ENCODE measurements at places on chromosomes 2 and 18.

GRCh38 chr18:57668021-57668420 lies 46.4 kb upstream of the NARS1 start:
- DNase-seq, result peak; percentile 65

- no peak for DNase-seq
These were observed 202.4 kb upstream of the ZSWIM2 start for GRCh38 chr2:187051350-187051749.

GRCh38 chr2:66439812-66440542 lies 5.1 kb downstream of the MEIS1 start:
- DNase-seq, result no peak

DNA sequence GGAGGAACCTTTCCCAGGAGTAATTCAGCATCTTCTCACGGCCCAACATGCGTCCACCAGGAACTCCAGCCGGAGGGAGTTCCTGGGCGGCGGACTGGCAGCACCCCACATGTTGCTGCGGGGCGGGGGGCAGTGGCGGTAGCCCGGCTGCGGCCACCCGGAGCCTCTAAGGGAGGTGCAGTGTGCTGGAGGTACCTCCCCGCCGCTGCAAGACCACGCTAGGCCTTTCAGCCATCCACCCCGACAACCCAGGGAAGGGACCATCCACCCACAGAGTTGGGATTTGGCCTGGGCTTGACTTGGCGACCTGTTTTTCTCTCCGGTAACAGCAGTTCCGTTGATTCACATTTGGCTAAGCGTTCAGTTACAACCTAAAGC lies 625 bp downstream of the LYPD6 start:
- DNase-seq, result no peak

DNA sequence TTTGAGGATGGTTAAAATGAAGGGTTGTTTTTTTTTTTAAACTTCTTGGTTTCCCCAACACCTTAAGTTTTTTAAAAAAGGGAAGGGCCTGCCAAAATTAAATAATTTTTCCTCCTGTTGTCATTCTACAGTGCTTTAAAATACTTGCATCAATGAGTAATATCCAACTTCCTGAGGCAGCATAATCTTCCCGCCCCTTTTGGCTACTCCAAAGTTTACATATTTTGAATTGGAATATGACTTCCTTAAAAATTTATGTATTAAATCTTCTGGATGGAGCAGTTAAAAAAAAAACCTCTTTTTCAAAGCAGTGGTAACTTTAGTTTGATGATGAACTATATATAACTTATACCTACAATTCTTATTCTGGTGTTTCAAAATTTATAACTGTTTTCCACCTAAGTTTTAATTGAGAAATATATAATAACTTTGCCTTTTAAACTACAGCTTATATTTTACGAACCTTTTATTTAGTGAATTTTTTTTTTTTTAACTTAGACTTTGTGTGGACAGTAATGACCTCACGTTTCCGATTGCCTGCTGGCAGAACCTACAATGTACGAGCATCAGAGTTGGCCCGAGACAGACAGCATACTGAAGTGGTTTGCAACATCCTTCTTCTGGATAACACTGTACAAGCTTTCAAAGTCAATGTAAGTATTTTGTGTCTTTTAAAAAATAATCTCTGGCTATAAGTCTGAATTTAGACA lies 49.8 kb downstream of the PTPN4 start:
- DNase-seq, result no peak

DNA sequence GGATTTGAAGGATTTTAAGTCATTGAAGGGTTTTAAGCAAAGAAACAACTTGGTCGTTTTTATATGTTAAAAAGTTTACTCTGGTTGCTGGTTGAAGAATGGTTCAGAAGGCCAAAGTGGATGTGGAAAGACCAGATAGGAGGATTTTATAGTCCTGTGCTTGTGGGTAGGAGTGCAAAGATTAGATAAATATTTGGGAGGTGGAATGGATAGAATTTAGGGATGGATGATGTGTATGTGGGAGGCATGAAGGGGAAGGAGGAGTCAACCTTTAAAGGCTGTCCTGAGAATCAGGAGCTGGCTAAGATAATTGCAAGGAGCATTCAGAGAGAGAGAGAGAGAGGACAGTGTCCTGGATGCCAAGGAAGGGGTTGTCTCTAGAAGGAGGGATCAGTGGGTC lies 190.1 kb upstream of the SPRED2 start:
- no peak for DNase-seq

- no peak for DNase-seq
These were observed 267.7 kb downstream of the TWIST2 start for GRCh38 chr2:239115616-239116015.

GRCh38 chr18:3773303-3773702 lies 323.3 kb downstream of the TGIF1 start:
- DNase-seq, result no peak

- DNase-seq, result peak; percentile 38
These were observed 15.4 kb upstream of the MLPH start for GRCh38 chr2:237471438-237472186.

DNA sequence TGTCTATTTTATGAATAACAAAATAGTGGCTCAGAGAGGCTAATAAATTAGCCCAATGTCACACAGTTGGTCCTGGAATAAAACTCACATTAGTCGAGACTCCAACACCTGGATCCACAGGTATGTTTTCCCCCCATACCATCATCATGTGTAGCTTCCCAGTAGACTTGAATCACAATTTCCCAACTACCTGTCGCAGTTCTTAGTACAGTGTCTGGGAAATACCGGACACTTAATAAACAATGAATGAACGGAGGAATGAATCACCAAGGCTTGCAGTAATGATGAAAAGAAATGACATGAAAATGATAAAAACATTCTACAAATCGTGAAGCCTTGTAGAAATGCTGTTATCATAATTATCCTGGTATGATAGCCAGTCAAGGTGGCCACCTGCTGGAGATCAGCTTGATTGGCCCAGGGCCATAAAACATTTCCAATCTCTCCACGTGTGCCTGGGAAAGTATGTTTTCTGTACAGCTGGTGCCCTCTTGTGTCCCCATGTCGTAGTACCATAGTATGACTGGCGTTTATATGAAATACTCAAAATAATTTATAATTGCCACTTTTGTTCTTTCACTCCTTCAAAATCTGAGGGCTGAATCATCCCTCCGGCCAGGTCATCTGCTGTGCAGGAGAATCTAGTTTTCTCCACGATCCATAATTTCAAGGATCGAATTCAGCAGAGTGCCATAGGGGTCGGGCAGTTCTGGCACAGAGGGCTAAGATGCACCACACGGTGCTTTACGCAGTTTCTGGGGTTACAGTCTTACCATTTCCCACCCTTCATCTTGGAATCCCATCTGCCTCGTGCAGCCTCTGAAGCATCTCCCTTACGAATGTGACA lies 95.4 kb downstream of the LAMA1 start:
- peak; percentile 51 for DNase-seq

GRCh38 chr2:237754182-237754581 lies 44.4 kb upstream of the RBM44 start:
- DNase-seq, result no peak

GRCh38 chr18:67597759-67598158 lies 81.2 kb upstream of the DSEL start:
- no peak for DNase-seq

DNA sequence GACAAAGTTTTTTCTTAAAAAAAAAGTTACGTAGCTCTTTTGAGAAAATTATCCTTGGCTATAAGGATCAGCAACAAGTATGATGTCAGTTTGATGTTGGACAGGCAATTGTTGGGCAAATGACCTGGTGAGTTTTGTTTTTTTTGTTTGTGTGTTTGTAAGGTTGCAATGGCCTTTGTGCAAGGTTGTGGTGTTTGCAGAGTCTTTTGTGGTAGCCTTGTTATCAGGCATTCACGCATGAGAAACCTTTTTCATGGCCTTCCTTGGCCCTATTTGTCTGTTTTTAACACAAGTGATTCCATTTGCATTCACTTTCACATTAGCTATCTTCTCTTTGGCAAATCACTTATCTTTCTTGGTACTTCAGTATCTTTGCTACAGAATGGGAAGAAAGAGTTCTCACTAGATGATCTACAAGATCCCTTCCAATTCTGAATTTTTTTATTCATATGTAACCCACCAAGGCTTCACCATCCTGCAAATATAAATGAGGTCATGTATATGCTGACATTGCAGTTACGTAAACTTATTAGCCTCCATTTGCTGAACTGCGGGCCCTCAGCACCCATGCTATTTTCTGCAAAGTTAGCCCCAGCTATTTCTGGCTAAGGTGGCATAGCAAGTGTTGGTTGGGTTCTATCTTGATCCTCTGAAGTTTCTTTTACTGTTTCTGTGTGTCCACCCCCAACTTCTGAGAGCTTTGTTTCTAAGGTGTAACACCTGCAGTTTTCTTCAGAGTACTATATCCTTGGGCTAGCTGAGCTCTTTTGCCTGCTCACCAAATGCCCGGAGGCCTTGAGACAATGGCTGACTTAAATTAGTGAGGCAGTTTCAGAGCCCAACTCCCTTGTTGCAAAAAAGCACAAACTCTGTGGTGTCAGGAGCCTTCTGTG lies 667.1 kb downstream of the IRS1 start:
- no peak for DNase-seq

DNA sequence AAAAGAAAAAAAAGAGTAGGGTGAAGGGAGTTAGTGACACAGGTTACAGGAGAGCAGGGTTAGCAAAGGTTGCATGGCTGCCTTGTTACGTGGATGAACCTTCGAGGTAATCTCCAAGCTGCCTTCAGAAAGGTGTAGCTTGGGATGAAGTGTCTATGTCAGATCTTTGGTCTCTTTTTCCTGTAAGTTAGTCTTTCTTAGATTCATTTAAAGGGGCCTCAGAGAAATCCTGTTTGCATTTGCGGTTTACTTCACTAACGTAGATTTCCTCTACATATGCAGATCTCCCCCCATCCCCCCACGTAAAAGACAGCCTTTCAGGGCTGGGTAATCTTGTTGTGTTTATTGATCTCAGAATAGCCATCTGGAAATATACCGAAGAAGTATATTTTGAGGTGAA lies 83.7 kb downstream of the MTA3 start:
- no peak for DNase-seq

GRCh38 chr2:240538031-240538780 lies 19.6 kb downstream of the ANKMY1 start:
- no peak for DNase-seq
